Activated CD4-positive, alpha-beta T cell treated with anti-CD3 and anti-CD28 coated beads for 24 hours (primary cell): ENCODE measurements at places on chromosomes 11 and 22.

DNA sequence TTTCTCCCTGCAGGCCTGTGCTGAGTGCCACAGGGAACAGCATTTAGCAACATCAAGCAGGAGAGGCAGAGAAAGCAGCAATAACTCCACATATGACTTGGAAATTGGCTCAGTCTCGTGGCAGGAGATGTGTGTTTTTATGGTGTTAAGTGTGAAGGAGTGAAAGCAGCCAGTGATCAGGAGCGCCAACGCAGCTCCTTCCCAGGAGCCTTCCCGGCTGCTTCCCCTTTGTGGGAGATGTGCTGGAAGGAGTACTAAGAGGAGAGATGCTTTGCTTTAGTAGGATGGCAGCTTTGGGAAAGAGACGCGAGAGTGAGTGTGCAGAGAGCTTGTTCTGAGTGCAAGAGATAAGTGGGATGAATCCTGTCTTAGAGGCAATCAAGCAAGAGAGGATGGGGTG, 54.7 kb upstream of the KIRREL3 start:
- DNase-seq: no peak

- DNase-seq: no peak
These were observed 74.2 kb downstream of the MYO7A start for GRCh38 chr11:77201991-77202841.

GRCh38 chr11:77086521-77087472, 15.8 kb upstream of the OMP start:
- DNase-seq: no peak

DNA sequence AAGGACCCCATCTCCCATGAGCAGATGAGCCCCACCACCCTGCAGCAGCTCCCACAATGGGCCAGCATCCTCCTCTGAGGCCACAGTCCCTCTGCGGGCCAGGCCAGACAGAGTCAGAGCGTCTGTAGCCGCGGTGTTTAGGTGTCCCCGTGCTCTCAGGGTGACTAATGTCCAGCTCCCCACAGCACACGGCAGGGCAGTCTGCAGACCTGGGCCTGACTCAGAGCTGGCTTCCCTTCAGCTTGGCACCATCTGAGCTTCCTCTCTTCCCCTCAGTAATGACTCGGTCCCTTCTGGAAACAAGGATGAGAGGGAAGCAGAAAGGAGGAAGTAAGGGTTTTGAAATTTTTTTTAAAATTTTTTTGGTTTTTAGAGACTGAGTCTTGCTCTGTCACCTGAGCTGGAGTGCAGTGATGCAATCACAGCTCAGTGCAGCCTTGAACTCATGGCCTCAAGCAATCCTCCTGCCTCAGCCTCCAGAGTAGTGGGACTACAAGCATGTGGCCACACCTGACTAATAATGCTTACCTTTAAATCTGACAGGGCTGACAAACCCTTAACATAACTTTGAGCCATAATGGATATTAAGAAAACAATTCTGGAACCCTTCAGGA, 28.5 kb downstream of the LRRC74B start:
- no peak for DNase-seq

DNA sequence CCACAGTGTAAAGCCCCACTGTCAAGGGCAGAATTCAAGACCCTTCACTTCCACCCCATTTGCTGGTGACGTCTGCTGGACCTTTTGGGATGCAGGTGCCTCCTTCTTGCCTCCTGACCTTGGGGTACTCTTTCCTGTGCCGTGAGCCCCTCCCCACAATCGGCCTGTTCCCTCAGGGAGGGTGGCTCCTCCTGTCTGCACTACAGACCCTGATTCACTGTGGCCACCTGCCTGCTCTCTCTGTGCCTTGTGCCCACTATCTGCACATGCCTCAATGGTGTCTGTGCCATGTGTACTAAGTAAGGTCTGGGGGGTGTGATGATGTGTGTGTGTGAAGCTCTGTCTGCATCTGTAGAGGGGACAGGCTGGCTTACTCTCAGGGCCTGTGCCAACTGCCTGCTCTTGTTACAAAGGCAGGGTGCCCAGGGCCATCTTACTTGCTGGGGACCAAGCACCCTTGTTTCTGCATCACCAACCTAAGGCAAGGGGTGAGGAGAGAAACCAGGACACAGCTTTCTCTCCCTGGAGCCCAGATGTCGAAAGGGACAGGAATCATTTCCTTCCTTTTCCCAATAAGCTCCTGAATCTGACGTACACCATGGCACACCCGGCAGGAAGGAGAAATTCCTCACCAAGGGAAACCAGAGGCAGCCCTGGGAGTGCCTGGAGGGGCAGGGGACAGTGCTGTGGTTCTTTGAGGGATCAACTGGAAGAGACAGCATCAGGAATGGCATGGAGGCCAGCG, 3.7 kb downstream of the PPM1F start:
- no peak for DNase-seq

DNA sequence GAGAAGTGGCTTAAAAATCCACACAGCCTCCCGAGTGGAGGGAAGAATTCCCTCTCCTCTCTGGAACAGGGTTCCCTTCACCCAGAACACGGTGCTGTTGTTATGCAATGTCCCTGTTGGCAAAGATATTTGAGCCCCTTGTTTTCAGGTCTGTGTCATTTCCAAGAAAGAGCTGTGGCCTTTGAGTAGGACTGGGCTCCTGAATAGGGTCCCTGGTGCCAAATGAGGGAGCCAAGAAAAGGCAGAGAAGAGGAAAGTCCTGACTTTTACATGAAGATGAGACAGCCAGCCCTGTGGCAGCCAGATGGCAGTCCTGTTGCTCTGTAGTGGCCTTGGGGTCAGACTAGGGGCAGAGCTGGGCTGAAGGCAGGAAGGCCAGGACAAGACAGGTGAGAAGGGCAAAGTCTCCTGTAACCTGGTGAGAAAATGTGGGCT, 51.2 kb upstream of the ELF5 start:
- no peak for DNase-seq

GRCh38 chr22:31344578-31345330, 1.4 kb downstream of the PATZ1 start:
- DNase-seq: no peak

DNA sequence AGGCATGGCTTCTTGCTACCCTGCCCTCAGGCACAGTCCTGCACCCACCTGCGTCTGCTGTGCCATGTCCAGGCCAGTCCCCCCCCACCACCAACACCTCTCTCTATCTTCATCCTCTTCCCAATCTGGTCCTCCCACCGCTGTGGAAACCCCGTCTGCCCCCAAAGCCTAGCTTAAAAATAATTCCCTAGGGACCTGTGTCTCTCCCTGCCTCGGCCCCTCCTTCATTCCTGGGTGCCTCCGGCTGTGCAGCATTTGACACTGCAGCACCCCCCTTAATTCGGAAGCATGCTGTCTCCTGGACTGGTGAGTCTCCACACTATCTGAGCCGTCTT, 2.5 kb upstream of the ASCL2 start:
- no peak for DNase-seq

- DNase-seq: peak; percentile 92
These were observed at the start of gene RRM1 for GRCh38 chr11:4094348-4095291. RRM1 (plus strand) TSS chr11:4094799; CDS start chr11:4095013, 214 bp downstream.

GRCh38 chr22:35140879-35141745, 75.2 kb downstream of the ISX start:
- no peak for DNase-seq

- DNase-seq: no peak
These were observed 81.5 kb downstream of the FBLN1 start for GRCh38 chr22:45584121-45584570.

DNA sequence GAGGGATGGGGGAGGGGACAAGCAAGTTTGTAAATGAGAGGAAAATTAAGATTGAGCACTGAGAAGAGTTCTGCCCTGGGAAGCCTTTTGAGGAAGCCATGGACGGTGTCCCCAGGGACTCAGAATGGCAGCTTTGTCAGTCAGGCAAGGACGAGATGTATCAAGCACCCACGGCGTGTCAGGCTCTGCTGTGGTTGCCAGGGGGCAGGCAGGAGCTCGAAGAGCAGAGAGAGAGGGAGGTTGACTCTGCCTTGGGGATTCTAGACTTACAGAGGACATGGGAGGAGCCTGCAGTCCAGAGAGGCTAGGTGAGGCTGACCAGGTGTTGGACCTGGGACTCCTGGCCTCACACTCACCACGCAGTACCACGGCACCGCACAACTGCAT, 29.1 kb upstream of the SYT7 start:
- DNase-seq: no peak

DNA sequence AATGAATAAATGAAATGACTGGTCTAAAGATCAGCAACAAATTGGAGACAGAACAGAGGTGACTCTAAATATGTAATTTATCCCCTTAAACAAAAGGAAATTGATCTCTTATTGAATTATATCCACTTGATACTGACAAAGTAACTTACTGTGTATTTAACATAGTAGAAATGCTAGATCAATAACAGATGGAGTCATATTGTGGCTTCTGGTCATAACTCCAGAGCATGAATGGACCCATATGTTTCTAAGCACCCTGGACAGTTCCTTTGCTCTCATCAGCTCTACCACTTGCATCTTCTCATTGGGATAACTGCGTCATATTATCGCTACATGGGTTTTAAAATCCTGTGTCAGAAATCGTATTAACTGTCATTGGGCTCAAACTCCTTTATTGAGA, 222.3 kb downstream of the ETS1 start:
- DNase-seq: no peak
